ENCODE measurements at places on chromosomes 6 and 20. TPM values are rescaled to one million over a fixed set of nuclear protein-coding genes. Genes with fewer than 3 reads are reported as not detected.

The DNPH1 gene
- 57.8 TPM for total RNA-seq

The SOX4 gene
- total RNA-seq = 0.71 TPM

The IPCEF1 gene
- 15.6 TPM for total RNA-seq

The TMC2 gene
- not detected for total RNA-seq

The PREX1 gene
- total RNA-seq = 111 TPM

The PLAGL2 gene
- 61.9 TPM for total RNA-seq

The KHDC1 gene
- total RNA-seq = 5.1 TPM

GRCh38 chr20:2476742-2477615 is 6.4 kb upstream of the SNRPB start:
- ATAC-seq = no peak

DNA sequence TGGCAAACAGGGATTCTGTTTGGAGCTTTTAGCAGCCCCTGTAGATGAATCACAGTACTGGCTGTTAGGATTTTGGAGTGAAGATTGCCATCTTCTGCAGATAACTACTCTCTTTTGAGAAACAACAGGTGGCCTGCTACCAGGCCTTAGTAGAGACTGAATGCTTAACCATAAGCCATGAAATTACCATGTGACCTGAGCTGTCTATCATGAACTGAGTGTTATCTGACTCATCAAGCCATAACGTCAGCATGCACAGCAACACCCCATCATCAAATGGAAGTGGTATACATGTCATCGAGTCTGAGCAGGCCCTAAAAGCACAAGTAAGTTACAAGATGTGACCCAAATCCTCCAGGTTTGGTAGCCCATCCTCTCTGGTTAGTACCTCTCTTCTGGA is 132.6 kb downstream of the GPR63 start:
- ATAC-seq = peak; percentile 92

- no peak for ATAC-seq
Measured at GRCh38 chr6:10550764-10551163, 29.6 kb downstream of the GCNT2 start.

DNA sequence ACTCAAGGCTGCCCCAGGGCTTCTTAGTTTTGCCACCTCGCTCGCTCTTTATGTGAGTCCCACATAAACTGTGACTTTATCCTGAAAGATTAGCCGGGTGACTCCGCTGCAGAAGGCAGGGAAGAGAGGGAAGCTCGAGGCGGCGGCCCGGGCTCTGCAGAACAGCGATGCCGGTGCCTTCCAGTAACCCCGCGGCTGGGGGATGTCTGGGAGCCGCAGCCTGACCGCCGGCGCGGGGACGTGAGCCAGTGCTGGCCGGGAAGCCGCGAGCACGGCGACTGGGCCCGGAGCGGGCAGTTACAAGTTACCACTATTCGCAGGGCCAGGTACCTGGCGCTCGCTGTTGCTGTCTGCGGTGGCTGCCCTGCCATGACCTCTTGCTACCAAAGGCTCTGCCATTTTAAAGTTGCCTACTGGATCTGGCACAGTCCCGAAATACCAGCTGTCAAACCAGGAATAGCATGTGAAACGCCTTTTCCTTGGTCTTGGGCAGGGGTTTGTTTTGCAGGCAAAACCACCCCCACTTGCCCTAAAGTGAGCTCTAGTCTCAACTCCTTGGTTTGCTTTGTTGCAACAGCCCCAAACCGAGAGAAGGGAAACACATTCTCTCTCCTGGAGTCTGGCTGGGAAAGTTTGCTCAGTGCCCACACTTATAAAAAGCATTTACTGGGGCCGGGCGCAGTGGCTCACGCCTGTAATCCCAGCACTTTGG is 124.0 kb upstream of the SLC2A12 start:
- ATAC-seq = no peak

- no peak for ATAC-seq
Measured at GRCh38 chr6:140193269-140193668, 818.8 kb upstream of the CITED2 start.

DNA sequence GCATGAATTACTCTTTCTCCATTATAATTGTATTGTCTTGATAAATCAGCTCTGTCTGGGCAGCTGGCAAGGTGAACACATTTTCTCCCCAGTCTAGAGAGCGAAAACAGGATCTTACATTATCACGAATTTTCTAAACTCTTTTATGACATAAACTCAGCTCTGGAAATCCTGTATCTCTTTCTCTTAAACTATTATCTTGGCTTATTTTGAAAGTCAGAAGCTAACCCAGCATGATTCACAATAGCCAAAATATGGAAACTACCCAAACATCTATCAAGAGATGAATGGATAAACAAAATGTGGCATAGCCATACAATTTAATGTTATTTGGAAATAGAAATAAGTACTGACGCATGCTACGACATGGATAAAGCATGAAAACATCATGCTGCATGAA is 25.9 kb upstream of the AGPAT4 start:
- ATAC-seq = no peak

- no peak for ATAC-seq
Measured at GRCh38 chr6:12359036-12359435, 68.9 kb downstream of the EDN1 start.

GRCh38 chr20:50915424-50915823 is 15.8 kb downstream of the ADNP start:
- no peak for ATAC-seq

DNA sequence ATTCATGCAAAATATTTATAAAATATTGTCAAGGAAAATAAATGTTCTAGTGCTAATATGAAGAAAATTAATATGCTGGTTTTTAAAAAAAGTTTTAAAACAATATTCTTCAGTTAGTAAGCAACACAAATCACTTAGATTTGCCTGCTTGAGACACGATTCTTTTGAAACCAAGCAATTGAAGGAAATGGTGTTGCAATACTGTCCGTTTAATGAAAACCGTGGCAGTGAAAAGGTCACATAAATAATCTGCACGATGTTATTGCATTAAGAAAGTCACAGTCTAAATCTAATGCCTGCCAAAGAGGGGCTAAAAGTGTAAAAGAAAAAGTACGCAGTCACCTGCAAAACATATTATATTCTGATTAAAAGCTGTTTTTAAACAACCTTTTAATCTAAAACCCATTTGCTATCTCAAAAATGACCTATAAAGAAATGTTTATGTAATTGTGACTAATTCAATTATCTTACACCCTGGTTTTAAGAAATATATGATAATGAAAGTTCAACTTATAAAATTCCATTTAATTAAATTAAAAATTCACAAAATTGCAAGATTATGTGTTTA is 143.0 kb downstream of the GMDS start:
- no peak for ATAC-seq

- no peak for ATAC-seq
Measured at GRCh38 chr6:74939151-74939708, 266.6 kb downstream of the COL12A1 start.

GRCh38 chr20:41054070-41054846 is 25.6 kb downstream of the TOP1 start:
- ATAC-seq = no peak

DNA sequence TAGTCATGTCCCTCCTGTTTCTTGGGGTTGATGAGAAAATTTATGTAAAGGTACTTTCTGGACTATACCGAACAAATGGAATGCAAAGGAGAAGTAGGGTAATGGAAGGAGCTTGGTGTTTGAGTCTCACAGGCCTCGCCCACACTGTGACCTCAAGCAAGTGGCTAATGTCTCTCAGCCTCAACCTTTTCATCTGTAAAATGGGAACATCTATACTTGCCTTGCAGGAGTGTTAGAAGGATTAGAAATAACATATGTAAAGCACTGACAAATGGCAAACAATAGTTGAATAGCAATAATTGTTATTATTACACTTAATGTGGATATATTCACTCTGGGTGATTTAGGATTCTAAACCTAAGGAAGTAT is 8.9 kb upstream of the PKIG start:
- ATAC-seq = no peak

GRCh38 chr6:12150812-12151432 is 138.8 kb downstream of the HIVEP1 start:
- ATAC-seq = no peak
